ENCODE measurements at places on chromosomes 2 and 18.

DNA sequence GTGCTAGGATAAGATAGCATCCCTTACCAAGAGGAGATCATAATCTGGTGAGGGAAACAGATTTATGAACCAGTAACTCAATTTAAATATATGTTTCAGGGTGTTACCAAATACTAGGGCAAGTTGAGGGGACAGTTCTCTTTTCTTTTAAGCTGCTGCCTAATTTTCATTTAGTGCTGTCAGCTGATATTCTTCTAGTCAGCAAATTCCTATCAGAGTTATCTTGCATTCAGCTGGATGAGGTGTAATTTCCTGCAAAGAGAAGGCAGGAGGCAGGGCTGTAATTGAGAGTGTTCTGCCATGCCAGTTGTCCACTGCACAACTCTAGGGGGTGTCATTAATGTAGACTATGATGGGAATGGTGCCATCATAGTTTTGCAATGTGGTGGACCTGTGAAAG is 141.3 kb upstream of the LHCGR start:
- no peak for DNase-seq

DNA sequence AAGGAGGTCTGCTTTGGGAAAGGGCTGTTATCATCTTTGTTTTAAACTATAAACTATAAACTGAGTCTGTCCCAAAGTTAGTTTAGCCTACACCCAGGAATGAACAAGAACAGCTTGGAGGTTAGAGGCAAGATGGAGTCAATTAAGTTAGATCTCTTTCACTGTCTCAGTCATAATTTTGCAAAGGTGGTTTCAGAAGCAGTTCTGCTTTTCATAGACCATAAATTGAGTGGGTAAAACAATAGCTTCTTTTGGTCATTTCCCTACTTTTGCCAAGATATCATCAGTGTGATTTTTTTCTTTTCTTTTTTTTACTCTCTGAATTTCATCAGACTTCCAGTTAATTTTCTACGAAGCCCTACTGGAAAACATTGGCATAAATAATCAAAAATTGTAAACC is 117.0 kb downstream of the AP1S3 start:
- no peak for DNase-seq

DNA sequence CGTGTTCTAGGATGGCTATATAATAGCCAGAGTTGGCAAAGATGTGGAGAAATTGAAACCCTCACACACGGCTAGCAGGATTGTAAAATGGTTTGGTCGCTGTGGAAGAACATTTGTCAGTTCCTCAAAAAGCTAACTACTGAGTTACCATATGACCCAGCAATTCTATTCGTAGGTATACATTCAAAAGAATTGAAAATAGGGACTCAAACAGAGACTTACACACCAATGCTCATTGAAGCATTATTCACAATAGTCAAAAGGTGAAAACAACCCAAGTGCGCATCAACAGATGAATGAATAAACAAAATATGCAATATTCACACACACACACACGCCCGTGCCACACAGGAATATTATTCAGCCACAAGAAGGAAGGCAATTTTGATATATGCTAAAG is 98.7 kb downstream of the PLA2R1 start:
- no peak for DNase-seq

GRCh38 chr2:46635442-46635841 is 156.1 kb downstream of the TMEM247 start:
- DNase-seq: no peak
